ENCODE measurements at places on chromosomes 6 and 20. TPM values are rescaled to one million over a fixed set of nuclear protein-coding genes. Genes with fewer than 3 reads are reported as not detected.

The SLC22A3 gene
- 1.8 TPM for polyA plus RNA-seq

The DSP gene
- 72.7 TPM for polyA plus RNA-seq

The METTL24 gene
- polyA plus RNA-seq = not detected

The NCOA3 gene
- 14.9 TPM for polyA plus RNA-seq

The ZNF165 gene
- 4.3 TPM for polyA plus RNA-seq

The HLA-DMA gene
- polyA plus RNA-seq = 60.4 TPM

The BPIFB1 gene
- not detected for polyA plus RNA-seq

DNA sequence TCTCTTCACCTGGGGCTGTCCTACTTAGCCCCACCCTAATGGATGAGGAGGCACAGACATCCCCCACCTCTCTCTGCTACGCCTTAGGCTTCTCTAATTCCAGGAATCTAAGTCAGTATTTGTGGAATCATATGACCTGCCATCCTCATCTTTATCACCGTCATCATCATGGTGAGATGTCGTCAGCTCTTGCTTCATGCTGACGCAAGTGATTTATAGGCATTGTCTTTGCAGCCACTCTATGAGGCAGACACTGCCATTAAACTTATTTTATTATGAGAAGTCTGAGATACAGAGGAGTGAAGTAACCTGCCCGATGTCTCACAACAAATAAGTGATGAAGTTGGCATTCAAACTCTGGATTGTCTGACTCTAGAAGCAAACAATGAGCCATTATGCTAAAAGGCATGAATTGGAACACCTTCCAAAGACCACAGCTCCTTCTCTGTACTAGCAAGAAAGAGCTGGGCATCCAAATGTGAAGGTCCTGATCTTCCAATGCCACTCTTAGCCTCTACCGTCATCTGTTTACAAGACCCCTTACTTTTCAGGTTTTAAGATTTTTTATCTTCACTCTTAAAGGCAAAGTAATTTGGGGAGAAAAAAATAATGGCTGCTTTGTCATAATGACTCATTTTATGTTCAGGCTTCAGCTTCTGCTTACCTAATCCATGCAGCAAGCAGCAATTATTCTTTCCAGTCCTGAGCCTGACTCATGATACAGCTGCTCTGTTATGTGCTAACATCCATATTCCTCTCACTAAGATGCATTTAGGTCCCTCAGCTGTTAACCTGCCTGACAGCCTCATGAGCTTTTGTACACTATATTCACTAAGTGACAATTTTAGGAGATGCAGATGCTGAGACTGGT lies 113.7 kb upstream of the BCLAF1 start:
- peak; percentile 18 for DNase-seq

DNA sequence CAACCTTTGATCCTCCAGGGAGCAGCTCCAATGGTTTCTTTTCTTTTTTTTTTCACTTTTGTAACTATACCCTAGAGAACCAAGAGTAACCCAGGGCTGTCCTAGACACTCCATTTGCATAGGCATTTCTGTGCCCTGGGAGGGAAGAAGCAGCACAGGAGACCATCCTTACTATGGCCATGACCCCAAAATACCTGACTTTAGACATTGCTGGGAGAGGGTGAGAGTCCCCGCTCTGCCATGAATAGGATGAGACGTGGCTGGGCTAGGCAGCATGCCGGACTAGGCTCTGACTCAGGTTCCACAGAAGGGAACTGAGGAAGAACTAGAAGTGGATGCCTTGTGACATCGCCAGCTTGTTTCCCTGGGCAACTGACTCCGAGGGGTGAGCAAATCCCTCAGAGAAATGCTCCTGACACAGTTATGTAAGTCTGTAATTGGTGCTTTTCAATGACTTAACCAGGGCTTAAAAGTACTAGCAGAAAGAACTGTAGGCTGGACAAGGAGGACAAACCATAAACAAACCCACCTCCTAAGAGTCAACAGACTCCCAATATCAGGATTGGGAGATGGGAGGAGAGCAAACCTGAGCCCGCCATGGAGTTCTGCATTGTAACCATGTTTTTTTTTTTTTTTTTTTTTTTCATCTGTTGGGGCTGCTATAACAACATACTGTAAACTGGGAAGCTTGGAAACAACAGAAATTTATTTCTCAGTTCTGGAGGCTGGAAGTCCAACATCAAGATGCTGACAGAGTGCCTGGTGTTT lies 910 bp upstream of the ADTRP start:
- DNase-seq = peak; percentile 87

- no peak for DNase-seq
Measured at GRCh38 chr6:158810155-158811095, 8.7 kb downstream of the EZR start.

DNA sequence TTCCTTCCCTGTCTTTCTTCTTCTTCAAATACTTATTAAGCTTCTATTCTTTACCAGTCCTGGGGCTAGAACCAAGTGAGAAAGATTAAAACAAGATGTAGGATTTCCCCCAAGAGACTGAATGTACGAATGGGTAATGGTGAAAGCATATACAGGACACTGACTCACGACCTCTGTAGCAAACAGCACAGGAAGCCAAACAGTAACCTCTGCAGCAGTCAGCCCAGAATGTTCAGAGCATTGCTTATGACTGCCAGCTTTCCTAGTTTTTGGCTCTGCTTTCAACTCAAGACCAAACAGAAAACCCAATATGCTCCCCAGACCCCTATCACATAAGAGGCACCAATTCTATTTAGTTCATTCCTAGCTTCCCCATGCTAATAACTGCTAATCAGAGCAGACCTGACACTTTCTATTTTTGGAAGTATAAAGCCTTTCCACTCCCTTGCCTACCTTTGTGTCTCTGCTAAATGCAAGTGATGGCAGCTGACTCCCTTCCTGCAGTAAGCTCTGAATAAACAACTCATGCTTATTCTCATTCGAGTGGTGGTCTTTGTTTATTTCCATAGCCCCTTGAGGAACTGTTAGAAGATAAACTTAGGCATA lies 690.6 kb downstream of the EPM2A start:
- DNase-seq = no peak

DNA sequence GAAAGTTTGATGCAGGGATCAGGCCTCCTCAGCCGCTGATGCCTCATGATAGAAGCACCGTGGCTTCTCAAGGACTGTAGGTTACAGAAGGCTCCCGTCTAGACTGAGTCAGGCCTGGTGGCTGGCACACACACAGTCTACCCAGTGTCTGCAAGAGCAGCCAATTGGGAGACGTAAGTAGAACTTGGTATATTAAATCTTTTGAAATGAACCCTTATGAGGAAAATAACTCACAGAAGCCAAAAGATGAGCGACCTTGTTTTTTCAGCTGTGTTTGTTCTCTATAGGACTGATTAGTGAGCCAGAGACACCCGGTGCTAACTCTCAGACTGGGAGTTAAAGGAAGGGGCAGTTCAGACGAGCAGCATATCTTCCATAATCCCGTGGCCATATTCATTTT lies 5.9 kb upstream of the PDE10A start:
- DNase-seq = no peak

GRCh38 chr6:135182071-135183001 lies 1.2 kb downstream of the MYB start:
- peak; percentile 70 for DNase-seq
